ENCODE measurements at places on chromosomes 6 and 20. TPM values are rescaled to one million over a fixed set of nuclear protein-coding genes. Genes with fewer than 3 reads are reported as not detected.

The MUC21 gene
- not detected for total RNA-seq

The UTRN gene
- 31.8 TPM for total RNA-seq

The SALL4 gene
- 0.70 TPM for total RNA-seq

The CFAP61 gene
- not detected for total RNA-seq

The SUMO4 gene
- 3.2 TPM for total RNA-seq

The DDX43 gene
- total RNA-seq, result 0.65 TPM

The ADAM33 gene
- not detected for total RNA-seq

The CLVS2 gene
- not detected for total RNA-seq

The LTB gene
- total RNA-seq, result 178 TPM

All from activated CD8-positive, alpha-beta memory T cell treated with anti-CD3 and anti-CD28 coated beads for 36 hours (primary cell).